Activated CD8-positive, alpha-beta memory T cell treated with anti-CD3 and anti-CD28 coated beads, Interleukin-2, amount 50 U/mL, for 4 hours (primary cell): ENCODE measurements at places on chromosomes 2 and 18.

GRCh38 chr2:206054952-206055351 is 31.0 kb downstream of the INO80D start:
- no peak for DNase-seq

- no peak for DNase-seq
Observed at GRCh38 chr18:73563901-73564472, 583.6 kb downstream of the FBXO15 start.

- no peak for DNase-seq
Observed at GRCh38 chr18:57959278-57959677, 84.7 kb upstream of the NEDD4L start.

- DNase-seq = peak; percentile 80
Observed at GRCh38 chr2:201257956-201258665, 2.2 kb upstream of the CASP8 start.

DNA sequence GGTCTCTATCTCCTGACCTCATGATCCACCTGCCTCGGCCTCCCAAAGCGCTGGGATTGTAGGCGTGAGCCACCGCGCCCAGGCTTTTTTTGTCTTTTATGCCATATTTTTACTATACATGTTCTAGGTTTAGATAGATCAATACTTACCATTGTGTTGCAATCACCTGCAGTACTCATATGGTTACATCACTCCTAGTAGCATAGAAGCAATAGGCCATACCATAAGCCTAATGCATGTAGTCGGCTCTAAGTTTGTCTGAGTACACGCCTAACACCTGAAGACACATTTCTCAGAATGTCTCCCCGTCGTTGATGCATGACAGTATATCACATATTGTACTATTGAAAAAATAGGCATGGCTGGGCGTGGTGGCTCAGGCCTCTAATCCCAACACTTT is 27.1 kb upstream of the TGIF1 start:
- no peak for DNase-seq

- DNase-seq = no peak
Observed at GRCh38 chr2:111007757-111008688, 112.7 kb upstream of the BCL2L11 start.

- DNase-seq = no peak
Observed at GRCh38 chr2:70226781-70227180, 21.6 kb downstream of the TIA1 start.

DNA sequence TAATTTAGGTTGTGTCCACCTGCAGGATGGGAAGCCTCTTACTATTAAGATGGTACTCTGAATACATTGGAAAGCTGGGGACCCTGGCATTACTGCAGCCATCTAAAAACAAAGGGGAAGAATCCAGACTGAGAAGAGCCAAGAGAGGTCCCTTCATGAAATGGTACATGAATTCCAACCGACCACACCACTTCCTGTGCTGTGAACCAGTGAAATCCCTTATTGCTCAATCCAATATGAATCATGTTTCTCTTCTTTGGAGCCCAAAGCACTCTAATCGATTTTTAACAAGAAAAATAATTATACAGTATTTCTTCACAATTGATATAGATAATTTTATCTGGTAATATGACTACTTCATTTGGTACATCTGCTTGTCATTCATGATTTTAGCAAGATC is 479.7 kb upstream of the RAB6C start:
- no peak for DNase-seq

DNA sequence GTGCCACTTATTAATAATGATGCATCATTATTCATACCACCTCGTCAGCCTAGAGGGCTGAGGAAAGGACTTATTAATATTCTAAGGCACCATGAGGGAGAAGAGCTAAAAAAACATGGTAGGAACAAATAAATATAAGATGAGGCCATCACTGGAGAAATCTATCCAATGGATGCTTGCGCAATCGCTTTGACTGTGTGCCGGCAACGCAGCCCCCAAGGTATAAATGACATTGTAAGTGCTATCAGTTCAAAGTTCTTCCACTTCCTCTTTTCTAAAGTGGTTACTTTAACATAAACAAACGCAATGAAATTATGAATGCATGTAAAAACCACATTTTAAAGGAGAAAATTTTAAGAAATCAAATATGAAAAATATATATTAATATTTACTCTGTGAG is 164.6 kb downstream of the EIPR1 start:
- DNase-seq = no peak

DNA sequence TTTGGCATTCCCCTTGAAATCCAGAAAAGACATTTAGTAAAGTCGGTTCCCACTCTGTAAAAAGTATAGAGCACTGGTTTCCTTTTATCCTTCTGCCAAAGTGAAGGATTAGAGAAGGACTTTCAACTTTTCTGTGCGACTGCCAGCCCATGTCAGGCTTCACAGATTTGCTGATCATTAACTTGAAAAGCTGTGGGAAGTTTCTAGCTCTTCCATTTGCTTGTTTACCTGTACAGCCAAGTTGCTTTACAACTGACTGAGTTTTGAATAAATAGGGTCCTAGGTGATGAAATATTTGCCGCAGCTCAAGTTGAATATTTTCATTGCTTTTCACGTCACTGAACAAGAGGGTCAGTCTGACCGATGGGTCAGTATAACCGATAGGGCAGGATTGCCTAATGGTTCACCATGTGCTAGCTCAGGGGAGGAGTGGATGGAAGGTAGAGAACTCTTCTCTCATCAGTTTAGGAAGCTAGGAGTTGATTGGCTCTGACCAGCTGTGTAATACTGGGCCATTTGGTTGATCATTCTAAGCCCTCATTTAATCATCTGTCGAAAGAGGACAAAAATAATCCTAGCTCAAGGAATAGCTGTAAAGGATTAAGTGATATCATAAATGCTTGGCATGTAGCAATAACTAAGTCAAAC is 30.4 kb downstream of the UPP2 start:
- no peak for DNase-seq

- DNase-seq = no peak
Observed at GRCh38 chr2:62457556-62457955, 48.4 kb downstream of the TMEM17 start.

DNA sequence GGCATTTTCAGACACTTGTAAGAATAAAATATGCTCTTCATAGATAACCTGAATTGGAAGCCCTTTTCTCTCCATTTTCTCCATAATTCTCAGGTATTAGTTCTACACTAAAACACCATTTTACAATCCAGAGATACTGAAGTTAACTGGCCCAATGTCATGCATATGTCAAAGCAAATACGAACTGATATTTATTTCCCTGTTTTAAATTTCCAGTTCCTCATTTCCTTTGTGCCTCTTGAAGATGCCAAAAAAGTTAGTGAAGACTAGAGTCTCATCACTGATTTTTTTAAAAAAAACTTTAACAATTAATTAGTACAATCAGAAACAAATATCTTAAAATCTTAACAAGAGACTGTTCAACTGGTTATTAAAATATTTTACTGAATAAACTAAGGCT is 52.8 kb upstream of the ITGB6 start:
- DNase-seq = no peak

DNA sequence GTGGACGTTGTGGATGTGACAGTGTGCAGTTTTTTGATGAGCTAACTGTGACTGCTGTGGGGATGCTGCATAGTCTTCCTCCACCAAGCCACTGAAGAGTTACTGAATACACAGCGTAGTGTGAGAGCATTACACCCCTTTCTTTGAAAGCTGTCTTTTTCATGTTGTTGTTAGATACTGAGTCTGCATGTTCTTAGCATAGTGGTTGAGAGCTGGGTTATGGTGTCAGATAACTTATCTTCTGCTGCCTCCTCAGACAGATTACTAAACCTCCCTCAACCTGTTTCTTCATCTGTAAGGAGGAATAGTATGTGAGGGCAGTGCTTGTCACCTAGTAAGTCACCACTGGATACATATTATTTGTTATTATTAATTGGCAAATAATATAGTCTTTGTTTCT is 63.2 kb downstream of the CEP192 start:
- no peak for DNase-seq

- DNase-seq = no peak
Observed at GRCh38 chr18:10242936-10243680, 211.3 kb upstream of the APCDD1 start.

DNA sequence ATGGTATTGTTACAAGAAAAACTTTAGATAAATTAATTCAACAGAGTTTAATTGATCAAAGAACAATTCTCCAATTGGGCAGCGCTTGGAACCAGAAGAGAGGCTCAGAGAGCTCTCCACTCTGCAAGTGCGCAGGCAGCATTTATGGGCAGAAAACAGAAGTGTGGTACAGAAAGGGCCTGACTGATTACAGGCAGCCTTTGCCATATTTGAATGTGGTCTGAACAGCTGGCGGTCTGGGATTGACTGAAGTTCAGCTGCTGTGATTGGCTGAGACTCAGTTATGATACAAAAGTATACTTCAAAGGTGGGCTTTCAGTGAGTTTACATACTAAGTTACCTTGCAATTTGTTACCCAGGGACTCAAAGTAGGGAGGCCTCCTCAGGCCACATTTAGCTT is 301.3 kb upstream of the ID2 start:
- DNase-seq = no peak
